ENCODE measurements at places on chromosomes 5 and 9.
A peak's percentile ranks its signal among the peaks of the same experiment; 100 is the strongest.

- ATAC-seq, result no peak
These were observed 2.0 kb upstream of the SMIM27 start for GRCh38 chr9:32550150-32550561.

GRCh38 chr5:398475-399295, 44.3 kb upstream of the EXOC3 start:
- ATAC-seq, result no peak

DNA sequence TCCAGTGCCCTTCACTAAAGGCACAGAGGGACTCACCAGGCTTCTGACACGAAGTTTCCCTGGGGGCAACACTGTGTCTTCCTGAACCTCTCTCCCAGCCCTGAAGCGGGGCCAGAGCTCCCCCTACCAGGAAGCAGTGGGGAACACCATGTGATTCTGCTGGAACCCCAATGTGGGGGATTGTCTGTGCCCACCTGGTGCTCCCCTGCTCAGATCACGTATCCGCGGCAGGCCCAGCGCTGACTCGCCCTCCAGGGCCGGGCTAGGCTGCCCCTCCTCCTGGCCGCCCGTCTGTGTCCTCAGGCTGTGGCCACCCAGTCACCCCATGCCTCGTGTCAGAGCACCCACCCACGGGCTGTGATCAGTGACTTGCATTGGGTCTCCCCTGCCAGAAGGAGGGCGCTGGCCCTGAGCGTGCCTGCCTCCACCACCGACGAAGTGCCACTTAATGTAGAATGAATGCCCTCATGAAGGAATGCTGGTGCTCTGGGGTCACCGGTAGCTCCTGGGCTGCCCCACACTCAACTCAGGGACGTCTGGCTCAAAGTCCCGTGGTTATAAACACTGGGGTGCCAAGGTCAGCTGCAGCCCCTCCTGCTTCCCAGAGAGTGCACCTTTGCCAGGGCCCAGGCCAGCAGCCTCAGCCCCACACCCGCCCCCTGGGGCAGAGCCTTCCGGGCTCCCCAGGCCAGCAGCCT, 22.1 kb downstream of the SARDH start:
- ATAC-seq, result no peak

DNA sequence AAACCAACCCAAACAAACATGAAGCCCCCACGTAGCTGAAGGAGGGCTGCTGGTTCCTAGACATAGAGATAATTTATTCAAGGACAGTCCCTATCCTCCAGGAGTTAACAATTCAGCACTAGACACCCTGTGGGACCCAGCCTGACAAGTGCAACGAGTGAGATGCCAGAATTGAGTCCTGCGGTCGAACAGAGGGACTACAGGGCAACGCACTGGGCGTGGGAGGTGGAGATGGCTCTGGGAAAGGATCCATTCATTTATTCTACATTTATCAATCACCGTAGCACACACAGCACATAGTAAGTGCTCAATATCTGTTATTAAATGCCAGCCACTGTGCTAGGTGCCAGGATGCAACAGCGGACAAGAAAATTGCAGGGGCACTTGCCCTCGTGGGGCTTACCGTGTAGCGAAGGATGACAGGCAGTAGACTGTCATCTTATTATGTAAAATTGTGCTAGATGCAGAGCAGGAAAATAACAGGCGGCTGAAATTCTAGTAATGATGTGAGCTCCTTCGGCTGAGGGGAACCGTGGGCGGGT, 855 bp upstream of the ARHGAP26 start:
- ATAC-seq, result no peak

GRCh38 chr5:134004626-134005416, at the start of gene VDAC1:
Gene VDAC1, minus strand, starts transcription at chr5:134004975. Its CDS starts 11,963 bp downstream, at chr5:133993012.
- peak; percentile 77 for ATAC-seq

DNA sequence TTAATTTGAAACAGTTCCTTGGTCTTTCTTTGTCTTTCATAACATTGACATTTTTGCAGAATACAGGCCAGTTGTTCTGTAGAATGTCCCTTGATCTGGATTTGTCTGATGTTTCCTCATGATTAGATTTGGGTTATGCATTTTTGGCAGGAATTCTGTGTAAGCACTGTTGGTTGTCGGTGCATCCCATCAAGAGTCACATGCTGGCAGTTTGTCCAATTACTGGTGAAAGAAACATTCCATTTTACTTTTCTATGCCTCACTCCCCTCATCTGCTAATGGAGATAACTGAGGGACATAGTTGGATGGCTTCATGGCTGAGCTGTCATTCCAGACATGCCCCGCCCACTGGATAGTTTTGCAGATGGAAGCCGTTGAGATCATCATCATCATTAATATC, 7.6 kb upstream of the ZNF618 start:
- ATAC-seq, result no peak

- ATAC-seq, result no peak
These were observed 46.0 kb upstream of the CDKN2B start for GRCh38 chr9:22055090-22055489.

GRCh38 chr9:71791875-71792274, 23.6 kb upstream of the CEMIP2 start:
- ATAC-seq, result no peak

GRCh38 chr5:72937517-72938061, 18.3 kb upstream of the FCHO2 start:
- ATAC-seq, result no peak

DNA sequence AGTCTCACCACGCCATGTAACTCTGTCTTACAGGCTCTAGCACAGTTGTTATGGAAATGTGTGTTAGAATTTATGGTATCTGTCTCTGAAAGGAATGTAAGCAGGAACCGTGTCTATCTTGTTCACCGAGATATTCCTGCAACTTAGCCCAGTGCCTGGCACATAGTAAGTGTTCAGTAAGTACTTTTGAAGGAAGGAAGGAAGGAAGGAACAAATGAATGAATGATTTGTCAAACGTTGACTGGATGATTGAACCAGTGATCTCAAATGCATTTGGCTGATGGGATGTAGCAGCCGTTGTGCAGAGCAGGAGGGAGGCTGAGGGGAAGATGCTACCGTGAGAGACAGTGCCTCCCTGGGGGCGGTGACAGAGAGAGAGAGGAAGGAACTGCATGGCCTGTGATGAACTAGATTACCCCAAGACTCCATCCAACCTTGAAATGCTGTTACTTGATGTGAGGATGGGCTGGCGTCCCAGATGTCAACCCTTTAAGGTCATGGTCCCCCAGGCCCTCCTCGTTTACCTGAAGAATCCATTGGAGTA, 47.5 kb upstream of the PPARGC1B start:
- no peak for ATAC-seq

GRCh38 chr9:134240361-134240760, 76.0 kb upstream of the RNU6ATAC start:
- no peak for ATAC-seq

DNA sequence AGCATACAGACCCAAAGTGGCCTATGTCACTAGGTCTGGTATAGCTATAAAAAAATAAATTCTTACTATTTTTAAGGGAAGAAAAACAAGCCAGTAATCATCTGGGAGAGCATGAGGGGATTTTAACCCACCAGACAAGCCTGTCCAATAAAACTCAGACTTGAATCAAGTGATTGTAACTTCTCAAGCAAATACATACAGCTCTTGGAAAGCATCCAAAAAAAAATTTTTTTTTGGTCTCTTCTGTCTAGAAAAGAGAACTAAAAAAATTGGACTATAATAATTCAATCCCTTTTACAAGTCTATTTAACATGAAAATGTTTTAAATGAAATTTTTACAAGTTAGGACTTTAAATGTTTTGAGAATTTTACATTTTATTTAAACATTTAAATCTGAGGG, 61.7 kb downstream of the FBXL17 start:
- no peak for ATAC-seq
